ENCODE measurements at places on chromosomes 11 and 22.

DNA sequence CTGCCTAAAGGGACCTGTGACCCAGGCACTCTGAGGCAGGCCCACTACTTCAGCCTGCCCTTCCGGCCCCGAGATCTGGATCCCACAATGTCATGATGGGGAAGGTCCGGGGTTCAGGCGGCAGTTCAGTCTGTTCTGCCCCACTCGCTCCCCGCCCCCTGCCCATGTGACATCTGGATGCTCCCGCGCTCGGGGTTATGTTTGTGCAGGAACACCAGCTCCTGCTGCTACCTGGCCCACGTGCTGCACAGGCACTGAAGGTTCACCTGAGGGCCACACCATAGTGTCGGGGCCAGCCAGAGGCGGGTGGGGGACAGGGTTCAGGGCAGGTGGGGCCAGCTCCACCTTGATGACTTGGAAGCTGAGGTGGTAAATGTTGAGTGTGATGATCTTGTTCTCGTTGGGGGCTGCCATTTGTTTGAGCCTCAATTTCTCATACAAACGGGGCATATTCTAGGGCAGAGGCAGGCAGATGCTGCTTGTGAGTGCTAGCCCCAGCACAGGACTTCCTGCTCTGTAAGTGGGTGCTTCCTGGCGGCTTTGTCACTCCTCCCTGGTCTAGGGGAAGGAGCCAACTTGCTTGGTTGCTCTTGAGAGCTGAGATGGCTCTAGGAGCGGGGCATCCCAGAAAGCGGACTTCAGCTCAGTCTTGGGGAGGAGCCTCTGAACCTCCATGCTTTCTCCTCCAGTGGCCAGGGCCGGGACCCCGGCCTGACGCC is 4.4 kb upstream of the SIPA1 start:
- DNase-seq, result no peak

DNA sequence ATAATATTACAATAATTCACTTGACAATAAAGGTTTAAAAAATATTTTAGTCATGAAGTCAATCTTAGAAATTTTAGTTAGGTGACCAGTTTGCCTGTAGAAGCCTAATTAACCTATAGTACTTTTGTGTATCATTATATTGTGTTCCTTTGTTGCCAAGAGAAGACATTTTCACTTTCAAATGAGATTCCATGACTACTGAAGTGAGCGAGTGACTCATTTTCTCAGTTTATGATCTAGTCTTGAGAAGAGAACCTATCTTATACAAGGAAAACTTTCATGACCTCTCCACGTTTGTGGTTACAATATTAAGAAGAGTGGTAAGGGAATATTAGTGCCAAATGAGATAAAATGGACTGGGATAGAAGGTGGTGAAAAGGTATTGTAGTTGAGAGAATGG is 423.9 kb upstream of the CHORDC1 start:
- DNase-seq, result no peak

DNA sequence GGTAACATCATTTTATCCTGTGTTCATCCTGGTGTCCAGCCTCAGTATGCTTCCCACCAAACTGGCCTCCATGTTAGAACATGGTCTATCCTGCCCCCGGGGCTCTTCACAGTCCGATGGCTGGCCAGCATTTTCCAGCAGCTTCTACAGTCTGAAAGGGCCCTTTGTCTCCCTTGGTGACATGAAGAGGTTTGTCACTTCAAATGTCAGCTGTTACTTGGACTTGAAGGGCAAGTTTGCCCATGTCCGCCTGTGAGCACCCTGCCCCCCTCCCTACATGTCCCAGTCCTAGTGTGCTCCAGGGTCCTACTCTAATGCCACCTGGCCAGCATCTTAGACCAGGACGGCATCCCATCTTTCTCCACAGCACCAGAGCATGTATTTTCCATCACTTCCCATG is 24.7 kb downstream of the PATZ1 start:
- DNase-seq, result no peak

DNA sequence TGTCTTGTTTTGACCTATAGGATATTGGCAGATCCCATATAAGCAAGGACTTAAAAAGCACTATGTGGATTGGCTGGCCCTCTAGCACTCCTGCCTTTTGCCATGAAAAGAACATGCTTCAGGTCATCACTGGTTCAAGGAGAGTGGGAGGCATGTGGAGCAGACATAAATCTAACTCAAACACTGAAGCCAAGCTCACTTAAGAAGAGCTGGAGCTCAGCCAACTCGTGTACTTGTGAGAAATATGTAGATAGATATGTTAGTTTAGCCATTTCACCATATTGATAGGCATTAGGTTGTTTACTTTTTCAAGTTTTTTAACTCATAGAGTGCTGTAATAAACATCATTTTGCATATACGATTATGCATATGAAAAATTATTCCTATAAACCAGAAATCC is 19.9 kb upstream of the BBOX1 start:
- DNase-seq, result peak; percentile 35

- DNase-seq, result peak; percentile 71
Measured at GRCh38 chr11:13465909-13466371, 2.9 kb upstream of the BTBD10 start.

GRCh38 chr11:68406324-68407313 is 53.9 kb upstream of the PPP6R3 start:
- no peak for DNase-seq

- DNase-seq, result no peak
Measured at GRCh38 chr22:33081686-33082590, 23.8 kb upstream of the SYN3 start.

- no peak for DNase-seq
Measured at GRCh38 chr11:129865701-129866100, 29.7 kb downstream of the NFRKB start.

DNA sequence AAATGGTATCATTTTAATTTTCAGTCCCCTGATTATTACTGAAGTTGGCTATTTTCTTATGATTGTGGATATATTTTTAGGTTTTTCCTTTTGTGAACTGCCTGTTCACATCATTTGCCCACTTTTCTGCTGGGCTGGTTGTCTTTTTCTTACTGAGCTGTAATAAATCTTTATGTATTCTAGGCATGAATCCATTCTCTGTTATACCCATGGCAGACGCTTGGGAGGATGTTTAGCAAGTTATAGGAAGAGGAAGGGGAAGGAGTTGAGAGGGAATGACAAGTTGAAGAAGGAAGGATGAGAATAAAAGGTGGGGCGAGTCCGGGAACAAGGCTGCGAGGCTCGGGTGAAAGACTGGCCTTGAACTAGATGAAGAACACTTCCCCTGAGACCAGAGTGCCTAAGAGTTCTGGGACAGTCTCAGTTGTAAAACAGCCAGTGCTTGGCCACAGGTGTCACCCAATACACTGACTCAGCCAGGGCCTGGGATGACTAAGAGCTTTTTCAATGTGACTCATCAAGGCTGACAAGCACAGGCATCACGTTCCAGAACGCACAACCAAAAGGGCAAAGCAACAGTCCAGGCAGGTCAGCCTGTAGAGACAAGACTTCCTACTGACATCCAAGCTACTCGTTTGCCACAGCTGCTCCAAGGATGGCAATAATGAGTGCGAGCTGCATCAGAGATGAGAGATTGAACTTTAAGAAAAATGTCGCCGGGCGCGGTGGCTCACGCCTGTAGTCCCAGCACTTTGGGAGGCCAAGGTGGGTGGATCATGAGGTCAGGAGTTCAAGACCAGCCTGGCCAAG is 35.2 kb downstream of the LRFN4 start:
- peak; percentile 90 for DNase-seq

GRCh38 chr11:34916843-34917770 is 689 bp downstream of the PDHX start:
- DNase-seq, result peak; percentile 53

DNA sequence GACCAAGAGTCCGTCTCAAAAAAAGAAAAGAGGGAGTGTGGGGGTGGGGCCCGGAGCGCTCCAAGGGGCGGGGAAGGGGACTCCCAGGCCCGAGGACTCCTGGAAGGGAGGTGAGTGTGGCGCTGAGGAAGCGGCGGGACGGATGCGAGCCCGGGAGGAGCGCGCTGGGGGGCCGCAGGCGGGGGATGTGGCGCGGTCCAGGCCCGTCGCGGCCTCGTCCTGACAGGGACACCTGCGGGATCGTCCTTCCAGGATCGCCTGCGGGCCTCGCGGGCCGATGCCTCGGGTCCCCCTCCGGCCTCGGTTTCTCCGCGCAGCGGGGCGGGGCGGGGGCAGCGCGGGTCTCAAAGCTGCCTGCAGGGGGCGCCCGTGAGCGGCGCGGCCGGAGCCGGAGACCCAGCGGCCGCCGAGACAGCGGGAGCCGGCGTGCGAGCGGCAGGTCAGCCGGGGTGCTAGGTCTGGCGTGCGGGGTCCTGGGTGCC is 3.8 kb upstream of the ADORA2A start:
- DNase-seq, result no peak

- DNase-seq, result no peak
Measured at GRCh38 chr11:115676206-115676605, 172.0 kb upstream of the CADM1 start.

DNA sequence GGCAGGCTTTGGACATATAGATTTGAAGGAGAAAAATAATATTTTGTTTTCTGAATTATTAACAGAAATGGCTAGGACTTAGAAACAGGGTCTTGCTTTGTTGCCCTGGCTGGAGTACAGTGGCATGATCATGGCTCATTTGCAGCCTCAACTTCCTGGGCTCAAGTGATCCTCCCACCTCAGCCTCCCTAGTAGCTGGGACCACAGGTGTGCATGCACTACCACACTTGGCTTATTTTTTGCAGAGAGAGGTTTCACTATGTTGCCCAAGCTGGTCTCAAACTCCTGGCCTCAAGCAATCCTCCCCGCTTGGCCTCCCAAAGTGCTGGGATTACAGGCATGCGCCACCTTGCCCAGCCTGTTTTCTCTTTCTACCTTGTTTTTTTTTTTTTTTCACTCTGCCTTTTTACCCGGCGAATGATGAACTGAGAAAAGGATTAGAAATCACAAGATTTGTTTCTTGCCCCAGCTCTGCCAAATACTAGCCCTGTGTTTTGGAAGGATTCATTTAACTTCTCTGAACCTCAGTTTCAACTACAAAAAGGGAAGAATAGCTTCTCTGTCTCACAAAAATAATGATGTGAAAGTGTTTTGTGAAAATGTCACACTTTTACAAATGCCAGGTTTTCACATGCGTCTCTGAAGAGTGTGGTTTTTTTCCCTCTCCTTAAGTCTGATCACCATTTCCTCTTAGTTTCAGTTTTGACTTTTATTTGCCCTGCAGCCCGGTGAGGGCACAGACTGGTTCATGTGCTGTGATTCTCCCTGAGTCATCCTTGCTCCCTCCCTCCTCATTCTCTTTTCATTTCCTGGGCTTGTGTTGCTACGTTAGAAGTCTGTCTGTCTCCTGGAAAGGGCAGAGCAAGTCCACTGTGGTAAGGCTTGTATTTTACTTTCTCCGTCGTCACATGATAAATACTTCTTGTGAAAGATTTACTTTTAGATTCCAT is 67.7 kb downstream of the BCL2L13 start:
- peak; percentile 94 for DNase-seq

- DNase-seq, result no peak
Measured at GRCh38 chr11:79374727-79375126, 66.1 kb downstream of the TENM4 start.

DNA sequence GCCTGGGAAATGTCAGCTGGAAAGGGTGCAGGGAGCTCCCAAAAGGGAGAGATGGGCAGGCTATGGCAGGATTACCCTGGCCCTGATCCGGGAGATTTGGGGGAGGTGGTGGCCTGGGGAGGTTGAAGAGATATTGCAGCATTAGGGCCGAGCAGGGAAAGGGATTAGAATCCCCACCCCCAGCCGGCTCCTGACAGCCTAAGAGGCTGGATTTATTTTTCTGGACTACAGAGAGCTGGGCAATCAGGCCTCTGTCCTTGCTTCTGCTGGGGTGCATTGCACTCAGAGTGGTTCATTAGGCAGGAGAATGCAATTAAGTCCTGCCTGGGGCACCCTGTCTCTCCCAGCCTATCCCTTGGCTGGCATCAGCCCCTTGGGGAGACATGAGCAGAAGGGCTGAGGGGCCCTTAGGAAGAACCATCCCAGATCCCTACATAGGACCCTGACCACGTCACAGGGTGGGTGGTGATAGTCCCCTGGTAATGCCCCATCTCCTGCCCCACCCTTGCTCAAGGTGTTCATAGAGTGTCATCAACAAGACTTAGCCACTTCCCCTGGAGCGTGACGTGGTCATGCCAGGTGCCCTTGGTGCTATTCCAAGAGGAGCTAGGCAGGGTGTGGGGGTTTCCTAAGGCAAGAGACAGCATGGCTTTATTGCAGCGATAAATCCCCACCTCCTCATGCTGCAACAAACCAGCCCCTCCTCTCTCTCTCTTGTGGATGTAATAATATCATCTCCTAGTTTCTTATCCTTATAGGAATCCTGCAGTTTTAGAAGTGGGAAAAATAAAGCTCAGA is 38.4 kb upstream of the KLHL35 start:
- DNase-seq, result no peak

DNA sequence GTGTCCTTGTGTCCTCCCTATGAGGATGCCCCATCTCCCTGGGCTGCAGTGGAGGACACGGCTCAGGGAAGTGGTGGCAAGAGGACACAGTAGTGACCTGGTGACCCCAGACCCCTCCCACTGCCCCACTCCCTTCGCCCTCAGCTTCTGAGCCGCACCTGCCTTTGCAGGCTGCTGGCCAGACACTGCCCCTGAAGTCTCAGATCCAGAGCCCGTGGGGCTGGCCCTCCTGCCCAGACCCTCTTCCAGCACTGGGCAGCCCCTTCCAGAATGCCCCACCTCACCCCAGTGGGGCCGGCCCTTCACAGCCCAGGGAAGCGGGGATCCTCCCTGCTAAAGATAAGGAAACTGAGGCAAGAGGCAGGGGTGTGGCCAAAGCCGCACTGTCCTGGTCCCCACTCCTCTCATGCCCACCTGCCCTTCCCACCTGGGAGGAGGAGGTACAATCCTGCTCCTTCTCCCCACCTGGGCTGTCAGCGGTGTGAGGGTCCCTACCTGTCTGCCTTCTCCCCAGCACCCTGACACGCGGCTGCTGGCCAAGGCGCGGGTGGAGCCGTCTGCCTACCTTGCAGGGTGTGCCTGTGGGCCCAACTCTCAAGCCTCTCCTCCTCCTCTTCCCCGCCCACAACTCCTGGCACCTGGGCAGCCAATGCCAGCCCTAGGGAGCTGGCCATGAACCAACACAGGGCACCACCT is 17.3 kb downstream of the TRPM5 start:
- DNase-seq, result no peak

DNA sequence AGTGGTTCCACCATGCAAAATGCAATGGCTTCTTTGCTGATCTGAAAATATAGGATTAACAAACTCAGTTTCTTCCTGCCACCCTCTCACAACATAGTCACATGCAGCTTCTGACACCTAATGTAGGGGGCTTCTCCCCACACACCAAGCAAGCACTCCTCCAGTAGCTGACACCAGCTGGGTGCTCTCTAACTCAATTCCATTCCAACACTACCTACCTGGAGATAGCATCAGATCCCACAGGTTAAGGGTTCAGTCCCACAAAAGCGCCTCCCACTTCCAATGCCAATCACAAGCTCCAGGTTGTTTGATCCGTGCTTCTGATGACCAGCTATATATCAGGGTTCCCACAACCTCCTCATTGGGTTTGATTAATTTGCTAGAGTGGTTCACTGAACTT is 31.8 kb upstream of the NNMT start:
- no peak for DNase-seq

DNA sequence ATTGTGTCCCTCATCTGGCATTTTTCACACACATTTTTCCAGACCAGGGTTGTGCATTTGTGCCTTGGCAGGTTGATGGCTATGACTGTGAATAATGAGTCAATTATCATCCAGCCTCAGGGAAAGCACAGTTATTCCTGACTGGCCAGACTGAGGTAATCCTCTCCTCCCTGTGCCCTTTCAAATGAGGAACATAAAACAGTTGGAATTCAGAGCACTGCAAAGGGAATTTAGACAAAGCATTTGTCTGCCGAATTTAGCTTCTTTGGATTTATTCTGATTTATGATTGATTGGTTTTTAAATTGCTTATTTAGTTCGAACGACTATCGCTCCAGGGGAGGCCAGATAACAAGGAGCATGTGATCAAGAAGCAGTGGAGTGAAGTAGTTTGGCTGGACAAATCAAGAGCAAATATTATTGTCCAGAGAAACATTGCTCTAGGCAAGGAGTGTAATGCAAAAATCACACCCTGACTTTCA is 30.8 kb upstream of the RAG2 start:
- DNase-seq, result no peak

Measured in fibroblast of pulmonary artery (primary cell).